Calu3 (cell line): ENCODE measurements at places on chromosomes 16 and 17. TPM values are rescaled to one million over a fixed set of nuclear protein-coding genes. Genes with fewer than 3 reads are reported as not detected.
A peak's percentile ranks its signal among the peaks of the same experiment; 100 is the strongest.

The HLF gene
- total RNA-seq = 1.3 and 3.3 TPM in 2 replicates

- H3K4me1 ChIP-seq = no peaks in the 10 kb centered on the region
- peaks cover 10% of the 10 kb centered on the region for H3K36me3 ChIP-seq
- H3K4me3 ChIP-seq = no peak overlapping the region
- no peak for DNase-seq
- no peak overlapping the region for H3K27ac ChIP-seq
Observed at GRCh38 chr17:63694229-63694949, 5.5 kb downstream of the LIMD2 start.

GRCh38 chr17:81859906-81860755, at the start of gene P4HB:
Gene P4HB, minus strand, starts transcription at chr17:81860535. Its CDS starts 64 bp downstream, at chr17:81860471.
- peak within 1 kb of the TSS; percentile 96 for H3K27ac ChIP-seq
- no peaks in the 10 kb centered on the region for H3K27me3 ChIP-seq
- H3K4me3 ChIP-seq = peak within 1 kb of the TSS; percentile 99
- peaks cover 95% of the 10 kb centered on the region for H3K36me3 ChIP-seq
- H3K4me1 ChIP-seq = peaks cover 20% of the 10 kb centered on the region

The TMEM101 gene
- total RNA-seq = 41.8 and 43.8 TPM in 2 replicates

DNA sequence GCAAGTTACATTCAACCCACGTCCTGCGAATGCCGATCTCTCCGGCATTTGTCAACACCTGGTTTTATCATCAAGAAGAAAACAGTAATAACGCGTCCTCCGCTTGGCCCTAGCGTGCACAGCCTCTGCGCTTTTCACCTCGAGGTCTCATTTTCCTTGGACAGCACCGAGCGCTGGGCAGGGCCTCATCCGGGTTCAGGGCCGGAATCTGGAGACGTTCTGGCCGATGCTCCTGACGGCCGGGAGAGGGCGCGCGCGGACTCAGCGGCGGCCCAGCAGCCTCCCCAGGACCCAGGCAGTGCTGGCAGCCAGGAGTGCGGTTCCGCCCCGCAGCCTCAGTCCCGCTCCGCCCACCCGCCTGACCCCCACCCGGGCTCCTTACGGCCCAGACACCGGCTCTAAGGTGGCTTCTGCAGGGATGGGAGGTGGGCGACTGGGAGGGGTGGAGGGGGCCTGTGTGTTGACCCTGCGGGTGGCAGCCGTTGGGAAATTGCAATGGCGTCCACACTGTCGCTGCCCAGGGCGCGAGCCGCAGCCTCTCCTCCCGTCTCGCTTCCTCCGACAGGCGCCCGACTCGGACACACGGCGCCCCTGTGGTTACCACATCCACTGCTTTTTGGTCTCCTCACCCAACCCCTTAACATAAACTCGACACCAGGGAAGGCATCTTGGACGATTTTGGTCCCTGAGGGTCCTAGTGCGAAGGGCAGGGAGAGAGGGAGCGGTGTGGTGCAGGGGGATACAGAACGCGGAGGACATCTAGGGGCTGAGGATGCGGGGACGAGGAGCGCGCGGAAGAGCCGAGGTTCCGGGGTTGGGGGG, 7.4 kb upstream of the FLYWCH1 start:
- H3K4me1 ChIP-seq = peaks cover 21% of the 10 kb centered on the region
- H3K27me3 ChIP-seq = no peaks in the 10 kb centered on the region
- peak; percentile 91 for DNase-seq

The CACNG1 gene
- not detected in 2 replicates for total RNA-seq

DNA sequence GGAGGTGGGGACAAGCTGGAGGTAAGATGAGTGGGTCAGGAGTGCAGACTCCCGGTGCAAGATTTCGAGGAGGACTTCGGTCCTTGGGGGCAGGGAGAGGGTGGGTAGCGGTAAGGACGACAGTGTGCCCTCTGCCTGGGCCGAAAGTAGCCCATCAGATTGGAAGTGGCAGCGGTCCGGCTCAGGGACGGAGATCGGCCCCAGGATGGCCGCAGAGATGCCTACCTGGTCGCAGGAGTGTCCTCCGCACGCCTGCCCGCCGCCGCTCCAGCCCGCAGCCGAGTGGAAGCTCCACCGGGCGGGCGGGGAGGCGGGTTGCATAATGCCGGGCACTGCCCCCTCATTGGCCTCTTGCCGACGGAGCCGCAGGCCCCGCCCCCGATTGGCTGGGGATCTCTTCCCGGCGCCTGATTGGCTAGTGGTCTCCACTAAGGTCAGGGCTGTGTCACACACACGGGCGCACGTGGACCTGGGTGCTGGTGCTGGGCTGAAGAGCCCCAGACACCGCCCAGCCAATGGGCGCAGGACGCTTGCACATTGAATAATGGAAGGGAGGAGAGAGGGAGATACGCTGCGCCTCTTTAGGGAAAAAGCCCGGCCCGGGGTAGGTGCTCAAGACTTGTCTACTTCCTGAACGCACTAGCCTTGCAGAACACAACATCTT, at the start of gene PER1:
Gene PER1, minus strand, starts transcription at position 293 of the 664 bp plus-strand sequence. CDS start 1,698 bp downstream, outside the sequence.
- peak within 1 kb of the TSS; percentile 70 for H3K27ac ChIP-seq
- H3K4me3 ChIP-seq = peak within 1 kb of the TSS; percentile 71
- no peaks in the 10 kb centered on the region for H3K4me1 ChIP-seq
- H3K36me3 ChIP-seq = peaks cover 11% of the 10 kb centered on the region

DNA sequence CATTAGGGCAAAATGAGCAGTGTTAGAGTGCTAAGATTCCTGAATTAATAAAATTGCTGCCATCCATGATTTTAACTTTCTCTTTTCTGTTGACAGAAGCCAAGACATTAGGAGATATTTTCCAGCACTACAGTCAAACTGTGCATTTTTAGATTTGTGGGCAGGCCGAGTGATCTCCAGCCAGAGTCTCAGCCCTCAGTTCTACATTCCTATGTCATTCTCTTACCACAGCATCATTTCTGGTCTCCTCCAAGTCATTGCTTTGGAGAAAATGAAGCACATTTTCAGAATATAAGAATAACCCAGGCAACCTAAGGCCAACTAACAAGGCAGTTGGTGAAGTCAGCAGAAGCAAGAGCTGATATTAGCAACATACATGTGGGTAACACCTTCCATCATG, 74.6 kb upstream of the NUDT7 start:
- H3K4me1 ChIP-seq = no peaks in the 10 kb centered on the region
- H3K36me3 ChIP-seq = no peaks in the 10 kb centered on the region
- H3K4me3 ChIP-seq = no peak overlapping the region
- H3K27ac ChIP-seq = no peak overlapping the region

DNA sequence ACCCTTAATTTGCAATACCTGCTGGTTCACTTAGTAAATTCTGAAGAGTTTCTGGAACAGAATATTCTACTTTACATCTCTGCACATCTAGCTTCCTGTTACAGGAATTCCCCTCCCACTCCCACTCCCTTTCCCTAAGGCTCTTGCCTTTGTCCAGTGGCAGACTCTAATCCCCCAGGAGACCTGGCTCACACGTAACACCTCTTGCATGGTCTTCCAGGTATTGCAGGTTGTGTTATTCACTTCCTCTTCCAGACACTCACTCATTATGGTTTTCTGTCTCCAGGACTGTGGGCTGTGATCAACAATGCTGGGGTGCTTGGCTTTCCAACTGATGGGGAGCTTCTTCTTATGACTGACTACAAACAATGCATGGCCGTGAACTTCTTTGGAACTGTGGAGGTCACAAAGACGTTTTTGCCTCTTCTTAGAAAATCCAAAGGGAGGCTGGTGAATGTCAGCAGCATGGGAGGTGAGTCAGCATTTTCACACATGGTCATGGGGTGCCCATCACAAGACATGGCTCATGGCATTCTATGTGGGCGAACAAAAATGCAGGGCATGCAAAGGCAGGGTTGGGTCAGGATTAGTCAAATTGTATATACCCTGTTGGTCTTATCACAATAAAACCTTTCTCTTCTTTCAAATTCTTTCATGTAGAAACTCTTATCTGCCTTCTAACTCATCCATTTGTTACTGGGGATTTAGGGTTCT, 35.8 kb downstream of the HSD17B2 start:
- no peak overlapping the region for H3K27ac ChIP-seq
- no peak overlapping the region for H3K4me3 ChIP-seq
- H3K4me1 ChIP-seq = peaks cover 8% of the 10 kb centered on the region
- DNase-seq = no peak
- H3K27me3 ChIP-seq = no peaks in the 10 kb centered on the region
- no peaks in the 10 kb centered on the region for H3K36me3 ChIP-seq

- H3K27me3 ChIP-seq = no peaks in the 10 kb centered on the region
- peaks cover 48% of the 10 kb centered on the region for H3K4me1 ChIP-seq
- peak overlapping the region; percentile 81 for H3K27ac ChIP-seq
- peaks cover 7% of the 10 kb centered on the region for H3K36me3 ChIP-seq
- no peak overlapping the region for H3K4me3 ChIP-seq
Observed at GRCh38 chr16:57315416-57315815, 30.9 kb upstream of the PLLP start.

- no peaks in the 10 kb centered on the region for H3K27me3 ChIP-seq
- H3K4me1 ChIP-seq = no peaks in the 10 kb centered on the region
- DNase-seq = no peak
- no peak overlapping the region for H3K4me3 ChIP-seq
Observed at GRCh38 chr17:67276075-67276474, 31.1 kb upstream of the HELZ start.

DNA sequence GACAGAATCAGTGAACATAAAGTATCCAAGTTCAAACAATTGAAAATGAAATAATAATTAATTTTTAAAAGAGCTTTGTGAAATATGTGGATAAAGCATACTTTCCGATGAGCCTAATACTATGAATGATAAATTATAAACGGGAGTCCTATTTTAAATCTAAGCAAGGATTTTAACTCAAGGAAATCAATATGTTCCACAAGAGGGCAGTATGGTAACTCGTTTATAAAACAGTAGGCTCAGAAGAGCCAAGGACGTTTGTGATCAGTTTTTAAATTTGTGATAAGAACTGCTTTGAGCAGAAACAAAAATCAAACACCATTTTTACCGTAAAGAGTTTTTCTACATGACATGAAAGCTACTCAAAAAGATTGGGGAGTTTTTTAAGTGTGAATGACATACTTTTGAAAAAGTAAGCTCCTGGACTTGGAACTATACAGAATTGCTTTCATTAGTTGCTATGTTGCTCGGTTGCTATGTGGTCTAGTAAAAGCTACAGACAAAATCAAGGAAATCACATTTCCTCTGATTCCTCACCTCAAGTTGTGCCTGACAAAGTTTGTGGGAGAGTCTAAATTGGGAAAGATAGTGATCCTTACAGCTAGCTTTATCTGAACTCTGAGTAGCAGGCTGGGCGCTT, 11.8 kb upstream of the TEKT1 start:
- H3K27me3 ChIP-seq = peaks cover 7% of the 10 kb centered on the region
- no peak overlapping the region for H3K27ac ChIP-seq
- H3K36me3 ChIP-seq = no peaks in the 10 kb centered on the region
- no peak overlapping the region for H3K4me3 ChIP-seq

GRCh38 chr17:61492759-61493526, 40.7 kb downstream of the TBX4 start:
- H3K36me3 ChIP-seq = peaks cover 4% of the 10 kb centered on the region
- no peak overlapping the region for H3K4me3 ChIP-seq
- no peak overlapping the region for H3K27ac ChIP-seq
- peaks cover 12% of the 10 kb centered on the region for H3K4me1 ChIP-seq

DNA sequence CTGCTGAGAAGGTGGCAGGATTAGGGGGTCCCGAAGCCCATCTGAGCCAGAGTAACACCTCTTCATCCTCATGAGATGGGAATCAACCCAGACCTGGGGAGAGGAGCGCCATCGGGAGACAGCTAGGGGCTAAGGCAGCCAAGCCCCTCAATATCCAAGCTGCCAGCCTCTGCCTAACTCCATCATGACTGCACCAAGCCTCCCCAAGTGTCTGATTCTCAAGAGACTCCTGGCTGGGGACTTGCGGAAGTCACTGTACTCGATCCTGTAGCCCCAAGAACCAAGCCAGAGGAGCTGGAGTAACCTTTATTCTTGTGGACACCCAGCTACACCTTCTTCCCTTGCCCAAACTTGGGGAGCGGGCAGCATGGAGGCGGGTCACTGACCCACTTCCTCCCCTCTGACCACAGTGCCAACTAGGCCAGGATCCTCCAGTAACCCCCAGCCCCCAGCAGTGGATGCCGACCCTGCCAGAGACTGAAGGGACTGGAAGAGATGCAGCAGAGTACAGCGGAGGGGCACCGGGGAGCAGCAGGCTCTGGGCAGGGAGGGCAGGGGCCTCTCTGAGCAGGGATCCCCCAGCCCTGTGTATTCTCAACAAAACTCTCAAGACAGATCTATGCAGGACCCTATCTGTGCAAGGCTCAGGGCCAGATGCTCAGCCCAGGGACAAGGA, 13.3 kb downstream of the HDAC5 start:
- no peak for DNase-seq
- no peaks in the 10 kb centered on the region for H3K4me1 ChIP-seq
- H3K27me3 ChIP-seq = no peaks in the 10 kb centered on the region
- peaks cover 10% of the 10 kb centered on the region for H3K36me3 ChIP-seq

GRCh38 chr16:82694239-82694874, 67.6 kb downstream of the CDH13 start:
- no peaks in the 10 kb centered on the region for H3K4me1 ChIP-seq
- no peak for DNase-seq

DNA sequence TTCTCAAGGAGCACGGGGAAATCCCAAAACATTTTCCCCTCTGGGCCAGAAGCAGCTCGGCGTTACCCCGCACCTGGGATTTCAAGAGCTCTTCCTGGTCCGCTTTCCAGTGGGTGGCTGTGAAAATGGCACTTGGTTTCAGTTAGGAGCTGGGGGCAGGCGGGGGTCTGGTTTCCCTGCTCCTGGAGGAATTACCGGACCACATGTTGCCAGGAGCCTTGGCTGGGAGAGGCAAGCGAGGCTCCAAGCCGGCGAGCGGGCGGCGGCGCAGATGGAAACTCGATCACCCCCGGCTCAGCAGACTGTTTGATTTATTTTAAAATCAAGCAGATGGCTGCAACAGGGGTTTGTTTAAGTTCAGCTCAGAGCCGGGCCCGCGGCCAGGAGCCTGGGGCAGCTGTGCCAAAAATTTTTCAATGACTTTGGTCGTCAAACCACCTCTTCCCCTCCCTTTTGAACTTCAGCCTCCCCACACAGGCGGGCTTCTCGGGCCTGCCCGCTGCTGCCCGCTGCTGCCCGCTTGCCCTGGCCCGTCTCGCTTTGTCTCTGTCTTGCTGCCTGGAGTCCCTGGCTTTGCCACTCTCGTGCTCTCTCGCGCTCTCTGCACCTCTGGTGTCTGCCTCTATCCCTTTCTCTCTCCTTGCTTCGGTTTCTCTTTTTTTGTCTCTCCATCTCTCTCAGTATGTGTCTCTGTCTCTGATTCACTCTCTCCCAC, 108.0 kb upstream of the CIBAR2 start:
- H3K4me3 ChIP-seq = peak overlapping the region; percentile 33
- H3K27ac ChIP-seq = no peak overlapping the region
- H3K36me3 ChIP-seq = no peaks in the 10 kb centered on the region
- peak; percentile 28 for DNase-seq
- H3K27me3 ChIP-seq = peaks cover 95% of the 10 kb centered on the region

GRCh38 chr16:11675561-11676511, 7.6 kb downstream of the SNN start:
- H3K4me3 ChIP-seq = peak overlapping the region; percentile 30
- H3K4me1 ChIP-seq = peaks cover 73% of the 10 kb centered on the region
- H3K36me3 ChIP-seq = peaks cover 41% of the 10 kb centered on the region
- peak overlapping the region; percentile 18 for H3K27ac ChIP-seq
- no peaks in the 10 kb centered on the region for H3K27me3 ChIP-seq
- peak; percentile 85 for DNase-seq
